ENCODE measurements at places on chromosomes 6 and 20.
A peak's percentile ranks its signal among the peaks of the same experiment; 100 is the strongest.

- no peak for DNase-seq
Observed at GRCh38 chr6:90336388-90336947, 39.8 kb upstream of the BACH2 start.

DNA sequence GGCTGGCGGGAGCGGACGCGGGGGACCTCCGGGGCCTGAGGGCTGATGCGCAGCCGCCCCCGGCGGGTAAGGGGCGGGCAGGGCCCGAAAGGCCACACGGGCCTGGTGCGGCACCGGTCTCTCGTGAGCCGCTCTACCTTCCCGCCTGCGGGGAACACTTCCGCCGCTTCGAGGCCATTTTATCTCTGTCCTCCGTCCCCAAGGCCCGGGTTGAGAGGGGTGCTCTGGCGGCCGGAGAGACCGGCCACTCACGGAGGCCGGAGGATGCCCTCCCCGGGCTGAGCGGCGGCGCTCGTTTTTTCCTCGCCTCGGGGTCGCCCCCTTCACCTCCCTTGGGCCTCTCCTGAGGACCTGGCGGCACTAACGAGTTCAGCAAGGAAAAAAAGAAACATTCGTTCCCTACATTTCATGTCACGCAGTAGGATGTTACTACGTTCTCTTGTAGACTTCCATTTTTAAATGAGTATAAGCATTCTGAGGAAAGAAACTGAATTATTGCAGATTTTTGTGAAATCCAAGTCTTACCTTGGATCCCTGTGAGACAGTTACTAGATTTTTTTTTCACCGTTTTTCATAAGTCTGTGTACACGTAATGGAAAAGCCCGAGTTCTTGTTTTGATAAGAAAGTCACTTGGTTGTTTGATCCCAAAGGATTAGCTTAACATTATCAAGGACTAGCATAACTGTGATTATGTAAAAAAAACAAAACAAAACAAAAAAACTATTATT, 575 bp downstream of the WTAP start:
- DNase-seq: no peak

- no peak for DNase-seq
Observed at GRCh38 chr6:21046276-21046675, 512.0 kb downstream of the CDKAL1 start.

DNA sequence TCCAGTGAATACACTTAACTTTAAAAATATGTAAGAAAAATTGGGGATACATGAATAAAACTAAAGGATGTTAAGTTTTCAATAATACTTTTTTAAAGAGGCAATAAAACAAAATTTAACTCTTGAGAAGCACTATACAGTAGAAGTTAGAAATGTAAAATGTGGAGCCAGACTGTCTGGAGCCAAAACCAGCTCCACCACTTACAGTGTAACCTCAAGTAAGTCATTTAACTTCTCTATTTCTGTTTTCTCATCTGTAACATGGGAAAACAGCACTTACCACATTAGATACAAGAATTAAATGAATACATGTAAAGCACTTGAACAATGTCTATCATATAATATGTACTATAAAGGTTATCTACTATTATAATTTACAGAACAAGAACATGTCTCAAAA, 6.7 kb downstream of the ATG5 start:
- DNase-seq: no peak

GRCh38 chr6:45376310-45377042, 1.3 kb downstream of the SUPT3H start:
- DNase-seq: no peak

- peak; percentile 39 for DNase-seq
Observed at GRCh38 chr20:6765469-6766058, 1.9 kb upstream of the BMP2 start.

GRCh38 chr6:9523462-9523861, 891.4 kb downstream of the TFAP2A start:
- DNase-seq: no peak

DNA sequence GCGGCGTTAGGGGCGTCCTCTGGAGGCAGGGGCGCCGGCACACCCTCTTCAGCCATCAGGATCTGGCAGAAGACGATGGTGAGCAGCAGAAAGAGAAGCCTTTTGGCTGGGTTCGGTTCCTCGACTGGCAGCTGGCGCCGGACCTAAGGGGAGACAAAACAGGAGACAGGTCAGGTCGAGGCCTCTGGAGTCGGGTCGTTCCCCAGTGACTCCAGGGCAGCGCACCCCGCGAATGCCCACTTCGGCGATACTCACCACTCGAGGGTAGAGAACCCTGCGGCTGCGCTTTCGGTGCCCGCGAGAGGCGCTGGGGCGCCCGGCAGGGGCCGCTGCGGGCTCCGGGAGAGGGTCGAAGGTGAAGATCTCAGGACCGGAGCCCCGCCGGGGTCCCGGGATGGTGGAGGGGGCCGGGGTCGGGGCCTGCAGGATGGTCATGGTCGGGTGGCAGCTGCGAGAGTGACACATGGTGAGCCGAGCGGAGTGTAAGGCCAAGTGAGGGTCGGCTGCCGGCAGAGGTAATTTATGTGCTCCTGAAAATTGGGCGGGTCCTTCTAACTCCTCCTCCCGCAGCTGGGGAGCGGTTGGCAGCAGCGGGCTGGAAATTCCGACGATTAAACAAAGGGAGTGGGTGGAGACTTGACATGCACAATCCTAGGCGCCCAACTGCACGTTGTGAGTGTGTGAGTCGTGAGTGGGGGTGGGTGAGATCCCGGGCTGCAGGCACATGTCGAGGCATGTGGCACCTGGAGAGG, at the start of gene IER3:
TSS of gene IER3 (minus strand) at position 494 of the 752 bp plus-strand sequence. CDS start at position 465, 29 bp downstream.
- DNase-seq: peak; percentile 82

DNA sequence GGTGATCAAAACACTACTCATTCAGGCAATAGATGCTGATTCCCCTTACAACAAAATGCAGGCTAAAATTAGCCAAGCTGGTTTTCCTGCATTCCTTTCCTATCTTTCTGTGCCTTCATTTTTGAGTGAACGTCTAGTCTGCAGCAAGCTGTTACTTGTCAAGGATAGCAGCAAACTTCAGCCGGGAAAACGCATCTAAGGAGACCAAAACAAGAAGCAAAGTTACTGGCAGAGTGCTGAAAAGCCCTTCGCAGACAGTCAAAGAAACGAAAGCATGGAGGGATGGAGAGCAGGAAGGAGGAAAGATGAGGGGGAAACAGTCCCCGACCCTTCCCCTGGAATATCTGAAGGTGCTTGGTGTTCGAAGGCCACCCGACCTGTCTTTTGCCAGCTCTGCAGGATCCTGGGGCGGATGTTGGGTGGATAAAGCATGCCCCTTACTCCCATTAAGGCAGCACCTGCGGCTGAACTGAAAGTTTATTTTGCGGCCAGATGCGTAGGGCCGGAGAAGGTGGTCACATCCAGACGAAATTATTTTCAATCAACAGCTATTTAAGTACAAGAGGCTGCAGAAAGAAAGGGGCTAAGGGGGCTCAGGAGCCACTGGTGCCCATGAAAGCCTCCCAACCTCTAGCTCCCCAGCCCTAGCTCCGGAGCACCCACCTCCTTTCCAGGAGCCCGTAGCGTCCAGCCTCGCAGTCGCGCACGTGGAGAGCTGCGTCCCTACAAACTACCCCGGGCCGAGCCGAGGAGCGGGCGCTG, 538 bp downstream of the FERMT1 start:
- no peak for DNase-seq

DNA sequence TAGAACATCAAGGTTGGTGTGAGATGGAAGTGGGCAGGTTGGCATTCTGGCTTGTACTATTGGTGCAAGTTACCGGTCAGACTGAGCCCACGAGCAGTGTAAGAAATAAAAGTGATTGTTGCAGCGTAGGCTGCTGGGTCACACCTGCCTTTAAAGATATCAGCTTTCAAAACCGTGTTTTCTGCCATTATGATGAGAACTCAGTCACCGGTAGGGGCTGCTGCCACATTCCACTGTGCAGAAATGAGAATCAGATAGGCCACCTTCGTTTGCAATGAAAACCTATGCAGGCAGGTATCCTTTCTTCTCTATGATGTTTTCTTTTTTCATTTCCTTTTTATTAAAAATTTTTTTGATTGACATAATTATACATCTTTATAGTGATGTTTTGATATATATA, 168.5 kb downstream of the MYLK4 start:
- no peak for DNase-seq

DNA sequence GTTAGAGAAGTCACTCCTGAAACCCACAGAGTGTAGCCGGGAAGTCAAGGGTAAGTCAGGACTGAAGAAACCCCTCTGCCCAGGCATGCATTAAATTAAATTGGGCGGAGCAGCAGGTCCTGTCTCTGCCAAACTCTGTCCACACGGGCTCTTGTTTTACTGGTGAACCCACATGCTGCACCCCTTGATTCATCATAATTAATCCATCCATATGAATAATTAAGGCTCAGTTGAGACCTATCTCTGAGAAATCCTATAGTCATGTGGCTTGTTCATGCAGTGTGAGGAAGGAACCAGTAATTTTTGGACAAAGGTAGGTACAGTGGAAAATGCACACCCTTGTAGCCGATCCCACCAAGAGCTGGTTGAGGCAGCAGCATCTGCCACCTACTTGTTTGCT, 43.0 kb downstream of the PXDC1 start:
- DNase-seq: no peak

- DNase-seq: no peak
Observed at GRCh38 chr6:43907789-43908472, 137.9 kb downstream of the VEGFA start.

- no peak for DNase-seq
Observed at GRCh38 chr20:3209946-3210317, 634 bp downstream of the ITPA start.

- no peak for DNase-seq
Observed at GRCh38 chr6:446418-447366, 55.1 kb downstream of the IRF4 start.

DNA sequence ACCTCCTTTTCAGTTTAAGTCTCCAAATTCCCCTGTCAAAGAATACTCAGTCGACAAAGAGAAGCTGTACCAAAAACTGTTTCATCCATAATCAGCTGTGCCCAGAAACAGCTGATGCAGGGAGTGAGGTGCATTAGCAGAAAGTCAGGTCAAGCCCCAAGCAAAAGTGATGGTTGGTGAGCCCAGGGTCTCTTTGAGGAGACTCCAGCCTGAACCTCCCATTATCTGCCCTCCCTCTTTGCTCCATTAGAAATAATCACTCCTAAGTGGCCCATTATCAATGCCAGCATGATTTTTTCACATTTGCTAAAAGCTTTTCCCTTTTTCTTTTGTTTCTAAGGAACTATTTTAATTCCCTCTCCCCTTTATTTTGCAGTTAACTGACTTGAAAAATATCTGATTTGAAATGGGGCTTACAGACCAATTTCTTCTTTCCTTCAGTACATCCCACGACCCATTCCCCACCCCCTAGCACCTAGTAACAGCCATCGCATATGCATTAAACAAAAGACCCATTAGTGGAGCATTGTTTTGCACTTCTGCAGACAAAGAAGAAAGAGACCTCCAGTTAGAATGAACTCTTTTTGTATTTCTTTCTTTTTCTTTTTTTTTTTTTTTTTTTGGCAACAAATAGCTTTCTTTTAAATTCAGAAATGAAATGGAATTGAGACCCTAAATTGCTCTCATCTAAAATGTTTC, 257.0 kb downstream of the GRIK2 start:
- DNase-seq: no peak

- no peak for DNase-seq
Observed at GRCh38 chr20:45817376-45818194, 5.1 kb downstream of the UBE2C start.

GRCh38 chr6:85114581-85114935, 335.3 kb upstream of the NT5E start:
- DNase-seq: no peak

GRCh38 chr20:17097603-17098002, 129.2 kb upstream of the PCSK2 start:
- no peak for DNase-seq

DNA sequence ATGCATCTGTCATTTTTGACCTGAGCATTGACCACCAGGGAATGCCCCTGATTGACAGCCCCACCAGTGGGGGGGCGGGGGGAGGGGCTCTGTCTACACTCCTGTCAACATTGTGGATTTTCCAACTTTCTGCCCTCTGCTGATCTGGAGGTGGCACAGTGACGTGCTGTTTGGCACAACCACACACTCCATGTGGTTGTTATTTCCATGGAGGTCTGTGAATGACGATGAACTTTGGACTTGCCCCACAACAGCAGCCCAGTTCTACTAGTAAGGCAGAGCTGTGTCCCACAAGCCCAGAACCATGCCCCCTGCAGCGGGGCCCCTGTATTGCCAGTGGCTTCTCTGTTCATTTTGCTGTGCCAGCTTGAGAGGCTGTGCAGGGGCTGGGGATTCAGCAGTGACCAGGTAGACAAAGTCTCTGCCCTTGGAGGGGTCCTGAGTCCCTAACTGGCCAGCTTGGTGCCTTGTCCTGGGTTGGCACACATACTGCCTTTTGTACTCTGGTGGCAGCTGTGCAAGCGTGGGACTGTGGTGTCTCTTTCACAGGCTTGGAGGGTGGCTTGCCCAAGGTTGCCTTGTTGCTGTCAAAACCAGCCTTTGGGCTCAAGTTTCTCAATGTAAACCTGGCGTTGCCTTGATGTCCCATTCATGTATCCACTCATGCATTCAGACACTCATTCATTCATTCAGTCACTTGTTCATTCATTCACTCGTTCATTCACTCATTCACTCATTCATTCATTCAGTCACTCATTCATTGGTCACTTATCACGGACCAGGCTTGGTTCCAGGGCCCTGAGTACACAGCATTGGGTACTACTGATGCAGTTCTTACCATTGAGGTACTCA, 108.5 kb downstream of the SYCP2 start:
- no peak for DNase-seq

- no peak for DNase-seq
Observed at GRCh38 chr20:56392881-56393482, 537 bp downstream of the CSTF1 start.

Data from mesothelial cell of epicardium (in vitro differentiated cells).